Astrocyte of the spinal cord (primary cell): ENCODE measurements at places on chromosomes 4 and X.

DNA sequence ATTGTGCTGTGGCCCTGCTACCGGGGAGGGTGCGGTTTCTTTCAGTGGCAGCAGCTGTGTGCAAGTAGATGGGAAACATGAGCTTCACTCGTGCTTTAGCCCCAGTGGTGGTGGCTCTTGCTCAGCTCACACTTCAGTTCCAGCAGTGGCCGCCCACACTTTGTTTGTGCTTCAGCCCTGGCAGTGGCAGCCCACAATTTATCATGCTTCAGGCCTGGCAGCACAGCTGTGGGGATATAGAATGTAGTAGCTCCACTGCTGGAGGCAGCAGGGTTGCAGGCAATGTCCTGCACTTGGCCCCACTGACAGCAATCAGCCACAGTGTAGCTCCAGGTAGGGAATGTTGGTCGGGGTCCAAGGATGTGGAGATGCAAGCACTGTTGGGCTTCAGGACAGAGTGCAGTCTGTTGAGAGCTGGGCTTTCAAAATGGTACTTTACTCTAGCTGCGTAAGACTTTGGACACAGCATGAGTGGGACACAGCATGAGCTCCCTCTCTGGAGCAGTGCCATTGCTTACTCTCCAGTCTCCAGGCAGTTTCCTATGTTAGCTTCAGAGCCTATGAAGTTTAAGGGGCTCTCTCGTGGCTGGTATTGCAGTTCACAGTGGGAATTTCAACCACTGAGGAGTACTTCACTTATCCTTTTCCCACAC is 413.1 kb downstream of the PDGFC start:
- peak; percentile 81 for DNase-seq

- DNase-seq: peak; percentile 93
Observed at GRCh38 chr4:151744614-151745013, 16.2 kb downstream of the GATB start.

DNA sequence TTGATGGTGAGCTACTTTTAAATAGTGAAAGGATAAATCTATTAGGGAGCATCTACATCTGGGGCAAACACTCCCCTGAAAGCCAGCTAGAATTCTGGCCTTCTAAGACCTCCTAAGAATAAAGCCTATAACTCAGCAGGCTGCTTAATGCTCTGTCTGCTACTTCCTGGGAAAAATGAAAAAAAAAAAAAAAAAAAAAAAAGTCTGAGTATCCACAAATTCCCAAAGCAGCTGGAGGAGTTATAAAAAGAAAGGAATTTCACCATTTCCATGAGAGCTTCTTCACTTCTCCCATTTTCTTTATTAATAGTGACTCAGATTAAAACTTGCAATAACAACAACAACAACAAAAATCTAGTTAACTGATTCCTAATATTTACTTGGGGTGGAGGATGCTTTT is 511.2 kb downstream of the INPP4B start:
- no peak for DNase-seq

GRCh38 chr4:67087897-67088296 is 457.4 kb downstream of the CENPC start:
- peak; percentile 5 for DNase-seq

DNA sequence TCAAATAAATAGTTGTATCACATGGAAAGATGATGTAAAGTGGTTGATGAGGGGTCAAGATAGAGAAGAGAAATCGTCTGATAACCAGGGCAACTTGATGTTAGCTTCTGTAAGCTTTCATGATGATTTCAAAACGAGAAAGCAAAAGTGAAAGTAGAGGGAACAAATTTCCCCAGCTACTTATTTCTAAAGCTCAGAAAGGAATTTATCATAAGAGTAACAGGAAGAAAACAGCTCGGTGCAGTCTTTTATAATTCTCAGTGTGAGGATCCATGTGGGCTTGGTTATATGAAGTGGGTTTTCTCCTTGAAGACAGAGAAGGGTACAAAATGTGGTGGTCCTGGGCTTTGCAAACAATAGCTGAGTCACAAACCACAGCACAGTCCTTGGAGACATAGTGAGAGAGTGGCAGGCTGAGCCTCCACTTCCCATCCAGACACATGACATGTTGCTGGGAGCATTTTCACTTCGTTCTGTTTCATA is 32.1 kb upstream of the GLRA2 start:
- DNase-seq: peak; percentile 12

- DNase-seq: no peak
Observed at GRCh38 chr4:123651066-123651465, 254.5 kb downstream of the SPRY1 start.
